ENCODE measurements at places on chromosomes 7 and 10.

- DNase-seq, result no peak
Observed at GRCh38 chr10:95121904-95122303, 52.6 kb upstream of the CYP2C8 start.

DNA sequence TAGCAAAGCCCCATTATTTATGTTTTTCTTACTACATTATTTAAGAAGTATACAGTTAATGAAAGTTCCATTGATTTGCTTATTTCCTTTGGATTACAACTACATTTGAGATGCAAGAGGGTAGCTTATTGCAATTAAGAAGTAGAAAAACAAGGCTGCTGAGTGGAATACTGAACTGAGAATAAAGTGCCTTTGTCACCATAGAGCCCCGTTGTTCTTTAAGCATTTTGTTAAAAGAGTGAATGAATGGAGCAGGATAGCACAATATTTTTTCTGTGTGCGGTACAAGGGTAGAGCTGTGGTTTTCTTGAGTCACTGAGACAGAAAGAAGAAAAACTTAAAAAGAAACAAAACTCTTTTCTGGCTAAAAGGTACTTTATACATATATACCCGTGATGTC lies 45.6 kb downstream of the ZNF277 start:
- DNase-seq, result no peak

- DNase-seq, result peak; percentile 68
Observed at GRCh38 chr10:102644646-102645387, 538 bp downstream of the TRIM8 start.

GRCh38 chr10:63320683-63321082 lies 145.1 kb downstream of the JMJD1C start:
- DNase-seq, result no peak

DNA sequence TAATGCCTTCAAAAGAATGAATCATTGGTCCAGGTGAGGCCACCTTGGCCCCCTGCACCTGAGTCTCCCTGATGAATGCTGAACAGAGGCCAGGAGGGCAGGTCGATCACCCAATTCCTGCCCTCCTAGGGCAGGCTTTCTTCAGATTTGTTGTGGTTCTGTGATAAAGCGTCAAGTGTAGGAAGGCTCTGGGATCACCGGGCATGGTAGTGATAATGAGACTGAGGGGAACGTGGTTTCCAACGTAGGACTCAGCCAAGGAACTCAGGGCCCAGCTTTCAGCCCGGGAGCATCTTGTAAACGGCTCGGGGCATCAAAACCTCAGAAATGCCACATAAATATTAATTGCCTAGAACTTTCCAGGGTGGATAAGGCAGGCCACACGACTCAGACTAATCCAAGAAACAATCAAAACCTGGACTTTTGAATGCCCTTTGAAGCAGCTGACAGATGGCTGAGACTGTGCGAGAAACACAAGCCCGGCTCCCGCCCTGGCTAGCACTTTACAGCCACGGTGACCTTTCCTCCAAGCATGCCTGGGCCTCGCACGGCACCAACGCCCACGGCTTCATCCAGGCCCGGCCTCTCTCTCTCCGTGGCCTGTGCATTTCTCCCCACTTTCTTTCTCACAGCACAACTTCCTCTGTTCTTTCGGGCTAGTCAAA lies 239.3 kb upstream of the GRB10 start:
- DNase-seq, result no peak

GRCh38 chr10:88366772-88367171 lies 216.3 kb downstream of the RNLS start:
- DNase-seq, result no peak

DNA sequence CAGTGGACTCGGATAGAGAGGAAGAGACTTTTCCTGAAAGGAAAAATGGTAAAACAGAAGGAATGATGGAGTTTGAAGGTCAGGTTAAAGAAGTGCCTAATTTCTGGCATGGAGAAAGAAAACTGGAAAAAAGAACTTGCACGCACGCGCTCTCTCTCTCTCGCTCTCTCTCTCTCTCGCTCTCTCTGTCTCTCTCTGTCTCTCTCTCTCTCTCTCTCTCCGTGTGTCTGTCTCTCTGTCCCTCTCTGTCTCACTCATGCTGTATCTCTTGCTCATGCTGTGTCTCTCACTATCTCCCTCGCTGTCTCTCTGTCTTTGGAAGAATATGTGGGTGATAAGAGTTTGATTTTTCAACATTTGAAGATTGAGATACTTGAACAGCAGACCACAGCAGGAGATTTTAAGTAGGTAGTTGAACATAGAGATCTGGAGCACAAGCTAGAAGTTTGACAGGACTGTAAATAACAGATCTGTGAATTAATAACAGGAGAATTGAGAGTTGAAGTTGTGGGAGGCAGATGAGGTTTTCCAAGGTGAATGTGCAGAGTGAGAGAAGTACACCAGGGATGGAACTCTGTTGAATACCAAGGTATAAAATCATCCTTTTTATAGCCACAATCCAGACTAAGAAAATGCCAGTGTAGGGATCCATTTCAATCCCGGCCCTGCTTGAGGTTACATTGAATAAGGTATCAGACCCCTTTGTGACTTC lies 33.1 kb downstream of the ADD3 start:
- DNase-seq, result no peak

- DNase-seq, result no peak
Observed at GRCh38 chr7:29078311-29079260, 67.8 kb downstream of the CPVL start.

DNA sequence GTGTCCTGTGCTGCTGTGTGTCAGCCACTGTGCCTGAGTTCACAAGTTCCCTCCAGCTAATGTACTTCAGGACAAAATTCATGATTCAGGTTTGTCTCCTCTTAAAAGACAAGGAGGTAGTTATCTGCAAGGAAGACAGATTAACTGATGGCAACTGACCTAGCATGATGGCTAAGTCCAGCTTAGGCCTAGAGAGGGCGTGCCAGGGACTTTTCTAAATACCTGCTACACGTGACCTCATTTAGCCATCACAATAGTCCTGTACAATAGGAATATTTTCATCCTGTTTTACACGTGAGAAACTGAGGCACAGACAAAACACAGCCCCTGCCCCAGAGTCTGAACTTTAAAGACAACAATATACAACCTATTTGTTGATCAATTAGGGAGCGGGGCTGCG lies 275.7 kb downstream of the XPNPEP1 start:
- DNase-seq, result no peak

DNA sequence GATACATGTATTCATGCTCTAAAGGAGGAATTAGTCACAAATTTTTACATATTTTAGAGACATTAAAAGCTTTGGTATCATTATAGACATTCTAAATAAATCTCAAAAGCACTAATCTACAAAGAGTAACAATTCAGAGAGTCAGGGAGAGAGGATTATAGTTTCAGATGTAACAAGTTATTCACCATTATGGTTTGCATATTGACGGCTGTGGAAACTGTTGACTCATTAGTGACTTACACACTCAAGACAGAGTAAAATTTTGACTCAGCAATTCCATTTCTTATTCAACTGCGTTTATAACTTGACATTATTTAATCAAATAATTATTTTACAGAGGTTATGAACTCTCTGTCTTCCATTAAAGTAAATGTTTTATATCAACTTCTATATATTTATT lies 95.4 kb upstream of the SEMA3C start:
- no peak for DNase-seq

GRCh38 chr10:110042891-110043290 lies 35.1 kb downstream of the ADD3 start:
- DNase-seq, result no peak

GRCh38 chr10:107966826-107967225 lies 802.3 kb upstream of the SORCS1 start:
- DNase-seq, result no peak

DNA sequence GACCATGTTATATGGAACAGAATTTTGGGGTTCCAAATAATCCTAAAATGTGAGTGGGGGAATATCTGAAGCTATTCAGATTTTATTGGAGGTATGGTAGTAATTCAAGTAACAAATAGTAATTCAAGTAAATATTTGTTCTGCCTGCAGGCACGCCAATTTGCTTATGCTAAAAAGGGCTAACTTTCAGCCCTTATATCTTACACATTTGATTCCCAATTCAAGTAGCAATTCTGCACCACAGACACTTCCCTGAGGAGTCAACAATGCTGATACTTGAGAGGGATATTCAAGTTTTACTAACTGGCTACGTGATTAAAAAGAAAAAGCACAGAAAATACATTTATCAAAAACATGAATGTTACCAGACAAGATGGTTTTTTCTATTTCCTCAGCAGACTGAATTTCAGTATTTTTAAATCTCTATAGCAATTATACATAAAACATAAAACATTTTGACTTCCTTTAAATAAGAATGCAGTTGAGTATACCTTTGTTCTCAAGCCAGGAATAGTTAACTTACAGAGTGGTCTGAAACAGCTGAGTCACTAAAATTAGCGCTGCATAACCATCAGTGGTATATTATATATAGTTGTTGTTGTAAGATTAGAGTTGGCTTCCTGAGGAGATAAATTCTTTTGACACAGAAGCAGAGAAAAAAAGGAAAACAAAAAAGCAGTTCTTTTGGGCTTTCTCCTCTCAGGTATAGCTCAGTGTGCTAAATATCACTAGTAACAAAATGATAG lies 33.9 kb downstream of the MTPN start:
- DNase-seq, result no peak

- no peak for DNase-seq
Observed at GRCh38 chr7:12385364-12385786, 18.3 kb downstream of the VWDE start.

- DNase-seq, result no peak
Observed at GRCh38 chr7:43877968-43878864, 8.9 kb upstream of the MRPS24 start.

DNA sequence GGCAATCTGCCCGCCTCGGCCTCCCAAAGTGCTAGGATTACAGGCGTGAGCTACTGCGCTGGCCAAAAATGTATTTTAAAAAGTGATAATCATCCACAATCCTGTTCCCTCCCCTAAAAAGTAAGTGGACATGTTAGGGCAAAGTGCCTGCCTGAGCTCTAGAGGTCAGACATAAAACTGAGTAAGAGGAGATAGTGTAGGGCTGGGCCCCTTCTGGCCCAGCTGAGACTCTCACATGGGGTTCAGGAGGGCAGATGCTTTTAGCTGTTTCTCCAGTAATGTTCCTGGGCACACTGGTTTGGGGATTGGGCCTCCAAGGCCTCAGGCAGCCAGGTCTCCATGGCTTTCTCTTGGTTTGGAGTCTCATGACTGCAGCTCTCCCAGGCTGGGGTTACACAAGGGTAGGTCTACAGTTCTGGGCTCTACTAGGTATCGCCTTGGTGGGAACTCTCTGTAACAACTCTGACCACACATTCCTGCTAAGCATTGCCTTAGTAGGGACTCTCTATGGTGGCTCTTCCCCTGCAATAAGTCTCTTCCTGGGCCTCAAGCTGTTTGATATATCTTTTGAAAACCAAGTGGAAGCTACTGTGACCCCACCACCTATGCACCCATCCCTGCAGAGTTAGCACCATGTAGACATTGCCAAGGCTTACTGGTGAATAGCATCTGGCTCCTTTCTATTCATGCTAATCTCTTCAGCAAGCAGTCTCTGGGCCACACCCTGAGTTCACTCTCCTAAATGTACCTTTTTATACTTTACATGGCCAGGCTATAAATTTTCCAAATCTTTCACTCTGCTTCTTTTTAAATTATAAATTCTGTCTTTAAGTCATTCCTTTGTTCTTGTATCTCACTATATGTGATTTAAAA lies 6.9 kb upstream of the NUDCD3 start:
- no peak for DNase-seq

DNA sequence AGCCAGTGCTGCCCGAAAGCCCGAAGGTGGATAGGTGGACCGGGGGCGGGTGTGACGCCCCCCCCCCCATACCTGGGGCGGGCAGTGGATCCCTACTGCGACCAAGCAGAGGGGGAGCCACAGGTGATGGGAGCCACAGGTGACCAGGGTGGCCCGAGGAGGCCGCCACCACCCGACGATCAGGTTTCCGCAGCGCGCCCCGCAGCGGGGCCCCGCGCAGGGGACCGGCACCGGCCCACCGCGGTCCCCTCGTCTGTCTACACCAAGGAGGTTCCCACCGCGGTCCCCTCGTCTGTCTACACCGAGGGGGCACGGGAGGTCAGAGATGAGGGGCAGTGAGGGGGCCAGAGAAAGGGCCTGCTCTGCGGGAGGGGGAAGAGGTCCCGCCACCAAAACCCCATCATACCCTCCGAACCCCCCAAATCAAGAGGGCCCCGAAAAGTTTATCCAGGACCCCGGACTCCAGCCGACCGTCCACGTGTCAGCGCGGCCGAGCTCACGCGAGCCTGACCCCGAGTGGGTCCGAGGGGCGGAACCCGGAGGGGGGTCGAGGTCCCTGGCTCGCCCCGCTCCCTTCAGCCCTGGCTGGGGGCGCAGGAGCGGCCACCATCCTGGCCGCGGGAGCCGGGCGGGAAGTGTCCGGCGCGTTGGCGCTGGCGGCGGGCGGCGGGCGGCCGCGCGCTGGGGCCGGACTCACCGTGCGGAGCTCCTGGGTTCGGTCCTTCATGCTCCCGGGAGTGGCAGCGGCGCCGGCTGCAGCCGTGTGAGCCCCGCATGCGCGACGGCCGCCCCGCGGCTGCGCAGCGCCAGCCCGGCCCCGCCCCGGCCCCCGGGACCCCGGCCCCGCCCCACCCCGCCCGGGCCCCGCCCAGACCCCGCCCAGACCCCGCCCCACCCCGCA lies at the start of gene STX1A:
STX1A (minus strand) TSS at position 765 of the 901 bp plus-strand sequence; CDS start at position 727, 38 bp downstream.
- DNase-seq, result peak; percentile 75

DNA sequence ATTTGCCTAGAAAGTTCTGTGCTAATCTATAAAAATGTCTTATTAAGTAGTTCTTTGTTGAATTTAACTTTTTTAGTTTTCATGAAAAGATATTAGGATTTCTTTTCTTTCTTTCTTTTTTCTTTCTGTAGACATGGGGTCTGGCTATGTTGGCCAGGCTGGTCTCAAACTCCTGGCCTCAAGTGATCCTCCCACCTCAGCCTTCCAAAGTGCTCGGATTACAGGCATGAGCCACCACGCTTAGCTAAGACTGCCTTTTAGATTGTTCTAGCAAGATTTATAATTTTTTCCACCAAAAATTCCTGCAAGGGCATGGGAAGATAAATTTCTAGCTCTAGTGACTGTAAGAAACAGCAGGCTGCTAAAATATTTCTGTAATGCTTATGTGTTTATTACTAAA lies 140.5 kb downstream of the WDR37 start:
- DNase-seq, result no peak

GRCh38 chr10:54402576-54402975 lies 398.5 kb downstream of the PCDH15 start:
- DNase-seq, result no peak

GRCh38 chr7:29140873-29141468 lies 5.4 kb downstream of the CPVL start:
- no peak for DNase-seq

GRCh38 chr7:149427096-149427680 lies 33.7 kb downstream of the ZNF777 start:
- no peak for DNase-seq

GRCh38 chr10:58399410-58399809 lies 14.2 kb downstream of the TFAM start:
- no peak for DNase-seq

GRCh38 chr7:88115816-88116215 lies 104.0 kb downstream of the SRI start:
- no peak for DNase-seq

Measured in NCI-H2171 (cell line).